Activated T-helper 2 cell treated with anti-CD3 and anti-CD28 coated beads, Interferon-gamma antibody, Interleukin-2, Interleukin-4, amounts not matched to agents 10 μg/mL and 5 μg/mL and 100 μg/mL, durations not matched to agents 14 hours and 24 hours and 36 hours (primary cell): ENCODE measurements at places on chromosomes 13 and 19.
A peak's percentile ranks its signal among the peaks of the same experiment; 100 is the strongest.

- DNase-seq, result no peak
Observed at GRCh38 chr19:40990972-40991381, at the start of gene CYP2B6. CYP2B6 (plus strand) TSS chr19:40991282; CDS start chr19:40991306, 24 bp downstream.

- no peak for DNase-seq
Observed at GRCh38 chr19:12745166-12745897, 6.3 kb upstream of the BEST2 start.

DNA sequence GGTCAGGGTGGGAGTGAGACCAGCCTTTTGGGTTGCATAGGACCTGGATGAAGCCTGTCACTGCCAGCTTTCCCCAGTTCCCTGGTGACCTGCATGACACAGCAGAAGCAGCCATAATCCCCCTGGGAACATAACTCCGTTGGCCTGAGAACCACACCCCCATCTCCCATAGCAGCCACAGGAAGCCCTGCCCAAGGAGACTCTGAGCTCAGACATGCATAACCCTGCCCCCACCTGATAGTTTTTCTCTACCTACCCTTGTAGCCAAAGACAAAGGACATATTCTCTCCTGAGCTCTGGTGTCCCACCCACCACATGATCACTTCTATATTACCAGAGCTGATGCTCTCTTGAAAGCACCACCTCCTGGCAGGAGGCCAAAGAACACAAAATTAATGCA, 413.5 kb upstream of the HTR2A start:
- no peak for DNase-seq

- DNase-seq, result peak; percentile 28
Observed at GRCh38 chr13:110629735-110630134, 14.4 kb downstream of the NAXD start.

DNA sequence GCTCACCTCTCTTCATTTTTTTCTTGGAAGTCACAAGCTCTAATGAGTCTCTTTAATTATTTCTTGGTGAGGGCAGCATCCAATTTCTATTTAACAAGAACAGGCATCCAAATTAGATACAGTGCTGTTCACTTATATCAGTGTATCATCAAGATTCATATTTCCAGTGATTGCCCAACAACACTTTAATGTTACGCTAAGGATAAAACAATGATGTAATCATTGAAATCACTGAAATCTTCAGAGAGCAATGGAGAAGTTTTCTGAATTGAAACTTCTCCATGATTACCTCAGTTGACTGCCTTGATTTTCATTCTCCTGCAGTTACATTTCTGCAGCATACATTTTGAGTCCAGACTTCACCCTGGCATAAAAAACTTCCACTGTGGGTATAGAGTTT, 17.1 kb upstream of the LRCH1 start:
- no peak for DNase-seq

- no peak for DNase-seq
Observed at GRCh38 chr19:29753190-29753933, 38.3 kb upstream of the C19orf12 start.

DNA sequence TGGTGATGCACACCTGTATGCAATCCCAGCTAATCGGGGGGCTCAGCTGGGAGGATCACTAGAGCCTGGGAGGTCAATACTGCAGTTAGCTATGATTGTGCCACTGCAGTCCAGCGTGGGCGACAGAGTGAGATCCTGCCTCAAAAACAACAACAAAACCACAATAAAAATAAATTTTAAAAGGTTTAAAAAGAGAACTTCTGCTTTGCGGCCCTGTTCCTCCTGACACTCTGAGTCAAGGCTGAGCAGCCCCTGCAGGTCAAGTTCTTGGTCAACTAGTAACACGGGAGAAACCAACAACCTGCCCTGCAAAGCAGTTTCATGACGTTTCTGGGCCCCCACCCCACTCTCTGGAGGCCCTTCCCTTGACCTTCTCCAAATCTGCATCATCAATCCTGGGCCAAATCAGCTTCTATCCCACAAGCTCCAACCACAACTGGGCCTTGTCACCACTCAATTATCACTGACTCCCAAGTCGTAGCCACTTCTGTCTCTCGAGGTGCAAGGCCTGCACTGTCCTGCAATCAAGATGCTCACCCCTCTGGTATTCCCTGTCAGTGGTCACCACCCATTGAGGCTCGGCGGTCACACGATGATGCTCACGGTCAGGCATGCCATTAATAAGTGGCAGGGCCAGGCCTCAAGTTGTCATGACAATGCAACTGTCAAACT, 7.5 kb downstream of the ELAVL1 start:
- no peak for DNase-seq

DNA sequence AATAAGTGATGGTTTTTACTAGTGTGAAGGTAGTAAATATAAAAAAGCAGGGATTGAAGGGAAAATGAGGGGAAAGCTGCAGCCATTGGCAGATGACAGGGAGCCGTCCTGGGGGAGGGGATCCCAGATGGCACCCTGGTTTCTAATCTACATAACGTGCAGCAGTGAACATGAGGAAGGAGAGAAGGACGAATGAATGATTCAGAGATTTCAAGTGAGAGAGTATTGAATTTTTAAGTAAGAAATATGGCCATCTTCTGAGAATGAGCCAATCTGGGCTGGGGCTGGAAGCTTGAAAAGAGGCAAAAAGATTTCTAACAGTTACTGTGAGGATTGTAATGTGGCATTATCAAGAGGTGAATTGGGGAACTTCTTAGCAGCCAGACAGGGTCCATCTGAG, 414.2 kb downstream of the MYO16 start:
- DNase-seq, result no peak
